ENCODE measurements at places on chromosomes 7 and 10. TPM values are rescaled to one million over a fixed set of nuclear protein-coding genes. Genes with fewer than 3 reads are reported as not detected.
A peak's percentile ranks its signal among the peaks of the same experiment; 100 is the strongest.

The PAX4 gene
- total RNA-seq, result not detected

DNA sequence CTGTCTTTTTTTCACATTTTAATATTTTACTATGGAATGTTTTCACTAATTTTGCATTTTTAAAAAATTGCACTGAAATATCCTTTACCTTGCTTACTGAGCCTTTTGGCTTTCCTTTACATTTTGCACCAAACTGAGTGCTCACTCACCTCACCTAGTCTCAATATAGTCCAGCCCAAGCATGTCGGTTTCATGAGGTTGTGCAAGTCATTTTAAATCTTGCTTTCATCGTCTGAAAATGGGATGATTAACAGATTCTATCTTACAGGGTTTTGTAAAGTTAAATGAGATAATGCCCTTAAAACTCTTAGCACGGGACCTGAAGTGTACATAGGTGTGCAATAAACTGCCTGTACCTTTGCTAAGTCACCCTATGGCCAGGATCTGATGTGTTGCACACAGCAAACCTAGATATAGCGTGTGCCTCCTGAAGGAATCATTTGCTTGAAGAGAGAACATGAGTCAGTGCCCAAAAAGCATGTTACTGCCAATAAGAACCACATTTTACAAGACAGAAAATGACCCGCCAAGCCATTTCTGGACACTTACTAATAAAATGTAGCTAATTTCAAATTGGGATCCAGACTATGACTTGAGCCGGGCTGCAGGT is 199.8 kb downstream of the JCAD start:
- no peak for DNase-seq

The SLC16A12 gene
- not detected for total RNA-seq

DNA sequence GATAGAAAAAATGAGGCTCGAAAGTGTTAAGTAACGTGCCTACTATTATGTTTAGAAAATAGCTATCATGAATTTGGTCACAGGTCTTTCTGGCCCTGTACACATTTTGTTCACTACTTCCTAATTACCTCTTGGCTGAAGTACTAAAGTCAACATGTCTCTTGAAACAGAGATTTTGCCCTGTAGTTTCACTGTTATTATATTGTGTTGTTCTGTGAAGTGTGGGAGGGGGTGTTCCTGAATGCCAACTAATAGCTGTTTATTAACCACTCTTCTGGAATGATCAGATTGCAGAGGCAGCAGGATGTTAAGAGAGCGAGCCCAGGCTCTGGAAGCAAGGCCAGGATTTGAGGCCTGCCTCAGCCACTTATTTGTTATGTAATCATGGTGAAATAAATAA is 72.1 kb downstream of the RNF133 start:
- no peak for DNase-seq

The PTPRZ1 gene
- total RNA-seq, result not detected

The TAS2R3 gene
- total RNA-seq, result 3.3 TPM

The VWA2 gene
- total RNA-seq, result not detected

DNA sequence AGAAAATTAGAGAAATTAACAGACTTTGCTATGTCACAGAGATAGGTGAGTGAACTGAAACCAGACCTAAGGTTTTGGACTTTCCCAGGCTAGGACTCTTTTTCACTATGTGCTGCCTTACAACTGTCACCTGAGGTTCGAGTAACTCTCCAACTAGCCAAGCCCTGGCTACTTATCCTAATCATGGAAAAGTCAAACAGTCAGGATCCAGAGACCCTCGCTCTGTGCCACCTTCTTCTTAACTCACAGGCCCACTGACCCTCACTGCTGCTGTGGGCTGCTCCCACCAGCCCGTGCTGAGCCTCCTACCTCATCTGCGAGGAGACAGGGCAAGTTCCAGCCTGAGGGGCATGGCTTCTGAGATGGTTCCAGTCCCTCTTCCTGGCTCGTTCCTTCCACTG is 211.4 kb upstream of the KLF14 start:
- no peak for DNase-seq

GRCh38 chr10:60182691-60183090 is 207.0 kb downstream of the ANK3 start:
- DNase-seq, result no peak

- no peak for DNase-seq
Measured at GRCh38 chr10:35707642-35708425, 65.7 kb upstream of the FZD8 start.

The COL1A2 gene
- not detected for total RNA-seq

The NYAP1 gene
- not detected for total RNA-seq

GRCh38 chr7:50310956-50311355 is 6.4 kb downstream of the IKZF1 start:
- DNase-seq, result no peak

DNA sequence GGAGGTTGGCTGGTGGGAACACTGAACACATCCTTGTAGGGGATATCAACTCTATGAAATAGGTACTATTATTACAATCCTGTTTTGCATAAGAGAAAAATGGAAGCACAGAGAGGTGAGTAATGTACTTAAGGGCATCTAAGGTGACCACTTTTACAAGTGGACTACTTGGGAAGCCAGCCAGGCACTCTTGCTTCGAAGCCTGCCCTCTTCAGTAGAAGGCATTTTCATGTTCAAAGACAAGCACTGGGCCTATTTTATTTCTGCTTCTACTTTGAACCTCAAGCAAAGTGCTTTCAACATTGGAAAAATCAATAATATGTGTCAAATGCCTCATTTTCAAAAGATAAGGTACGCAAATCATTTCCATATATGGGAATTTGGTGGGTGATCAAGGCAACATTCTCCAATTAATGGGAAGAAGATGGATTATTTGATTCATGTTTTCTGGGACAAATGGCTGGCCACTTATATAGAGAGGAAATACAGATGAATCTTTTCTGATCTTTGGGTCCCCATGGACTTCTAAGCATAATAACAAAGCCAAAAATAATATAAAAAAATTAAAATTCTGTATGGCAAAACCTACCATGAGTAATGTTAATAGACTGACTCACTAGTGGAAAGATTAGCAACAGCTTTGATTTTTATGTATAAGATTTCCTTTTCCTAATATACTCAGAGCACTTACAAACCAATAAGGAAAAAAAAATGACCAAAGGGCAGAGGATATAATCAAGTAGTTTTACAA is 270.2 kb downstream of the FRMD4A start:
- DNase-seq, result no peak

- DNase-seq, result peak; percentile 71
Measured at GRCh38 chr7:74217455-74218342, 7.9 kb downstream of the LAT2 start.

The PNLIPRP1 gene
- total RNA-seq, result not detected

GRCh38 chr7:42348071-42348470 is 111.1 kb upstream of the GLI3 start:
- no peak for DNase-seq

- DNase-seq, result no peak
Measured at GRCh38 chr7:46485481-46486065, 564.5 kb upstream of the IGFBP3 start.

- DNase-seq, result no peak
Measured at GRCh38 chr7:55099821-55100543, 81.2 kb downstream of the EGFR start.

- no peak for DNase-seq
Measured at GRCh38 chr7:16098585-16099179, 322.7 kb downstream of the CRPPA start.

The C7orf33 gene
- not detected for total RNA-seq

DNA sequence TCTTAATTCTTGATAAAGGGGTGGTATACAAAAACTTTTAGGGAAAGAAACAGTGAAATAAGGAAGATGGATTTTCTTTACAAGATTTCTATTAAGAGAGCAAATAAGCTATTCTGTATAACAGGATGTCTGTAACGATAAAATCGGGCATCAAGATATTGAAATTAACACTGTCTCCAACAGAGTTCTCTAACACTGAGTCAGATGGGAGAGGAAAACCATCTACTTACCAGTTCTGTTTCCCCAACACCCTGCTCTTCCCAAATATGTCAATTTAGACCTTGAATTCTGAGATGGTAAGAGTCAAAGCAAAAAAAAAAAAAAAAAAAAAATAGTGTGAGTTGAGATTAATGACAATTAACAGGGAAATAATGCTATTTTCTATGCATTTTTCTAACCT is 23.0 kb downstream of the SMURF1 start:
- no peak for DNase-seq

DNA sequence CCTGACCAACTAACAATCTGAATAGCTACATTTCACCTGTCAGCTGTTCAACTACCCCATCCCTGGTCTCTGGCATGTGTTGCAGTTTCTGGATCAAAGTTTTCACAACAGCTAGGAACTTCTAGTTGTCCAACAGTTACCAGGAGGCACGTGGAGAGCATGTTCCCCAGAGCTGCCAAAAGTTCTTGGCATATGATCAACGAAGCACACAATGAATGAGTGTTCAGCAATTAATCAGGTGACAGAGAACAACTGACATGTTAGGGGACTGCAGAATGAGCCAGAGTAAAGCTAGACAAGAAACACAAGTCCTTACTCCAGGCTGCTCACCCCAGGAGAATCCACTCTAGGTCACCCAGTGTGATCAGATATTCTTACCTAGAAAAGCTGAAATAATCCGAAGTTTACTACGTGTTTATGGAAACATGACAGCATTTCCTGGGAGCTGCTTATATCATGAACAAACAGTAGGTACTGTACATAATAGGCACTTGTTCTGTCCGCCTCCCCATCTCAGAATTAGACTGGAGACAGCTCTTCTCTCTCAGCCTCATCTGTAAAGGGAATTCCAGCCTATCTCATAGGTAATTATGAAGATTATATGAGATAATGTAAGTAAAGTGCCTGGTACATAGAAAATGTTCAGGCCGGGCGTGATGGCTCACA is 50.6 kb downstream of the ZNF438 start:
- no peak for DNase-seq

The VSIR gene
- 18.8 TPM for total RNA-seq

DNA sequence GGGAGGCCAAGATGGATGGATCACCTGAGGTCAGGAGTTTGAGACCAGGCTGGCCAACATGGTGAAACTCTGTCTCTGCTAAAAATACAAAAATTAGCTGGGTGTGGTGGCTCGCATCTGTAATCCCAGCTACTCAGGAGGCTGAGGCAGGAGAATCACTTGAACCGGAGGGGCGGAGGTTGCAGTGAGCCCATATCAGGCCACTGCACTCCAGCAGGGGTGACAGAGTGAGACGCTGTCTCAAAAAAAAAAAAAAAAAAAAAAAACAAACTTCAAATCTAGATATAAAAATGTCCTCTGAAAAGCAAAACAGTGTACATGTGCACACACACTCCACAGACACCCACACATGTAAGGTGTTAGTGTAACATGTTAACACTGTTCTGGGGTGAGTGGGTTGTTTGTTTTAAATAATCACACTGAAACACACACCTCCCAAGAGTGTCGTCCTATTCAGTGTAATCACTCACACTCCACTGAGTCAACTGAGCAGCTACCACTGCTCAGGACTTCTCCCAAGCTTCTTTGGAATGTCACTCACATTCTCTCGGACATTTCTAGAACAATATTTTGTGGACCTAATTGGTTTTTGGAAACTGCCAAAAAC is 12.8 kb upstream of the RGS10 start:
- DNase-seq, result no peak

The NXPH1 gene
- not detected for total RNA-seq

DNA sequence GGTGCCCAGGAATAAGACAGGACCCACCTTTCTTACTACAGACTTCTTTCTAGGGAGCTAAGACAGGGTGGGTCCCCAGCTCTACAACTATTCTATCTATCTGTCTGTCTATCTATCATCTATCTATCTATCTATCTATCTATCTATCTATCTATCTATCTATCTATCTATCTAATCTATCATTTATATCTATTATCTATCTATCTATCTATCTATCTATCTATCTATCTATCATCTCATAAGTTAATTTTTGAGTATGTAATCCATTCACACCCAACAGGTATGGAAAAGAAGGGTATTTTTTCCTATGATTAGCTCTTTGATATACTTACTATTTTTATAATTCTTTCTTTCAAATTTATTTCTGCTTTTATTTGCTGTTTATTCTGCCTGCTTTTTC is 55.9 kb downstream of the BAMBI start:
- DNase-seq, result no peak

The TBL2 gene
- total RNA-seq, result 36.6 TPM

DNA sequence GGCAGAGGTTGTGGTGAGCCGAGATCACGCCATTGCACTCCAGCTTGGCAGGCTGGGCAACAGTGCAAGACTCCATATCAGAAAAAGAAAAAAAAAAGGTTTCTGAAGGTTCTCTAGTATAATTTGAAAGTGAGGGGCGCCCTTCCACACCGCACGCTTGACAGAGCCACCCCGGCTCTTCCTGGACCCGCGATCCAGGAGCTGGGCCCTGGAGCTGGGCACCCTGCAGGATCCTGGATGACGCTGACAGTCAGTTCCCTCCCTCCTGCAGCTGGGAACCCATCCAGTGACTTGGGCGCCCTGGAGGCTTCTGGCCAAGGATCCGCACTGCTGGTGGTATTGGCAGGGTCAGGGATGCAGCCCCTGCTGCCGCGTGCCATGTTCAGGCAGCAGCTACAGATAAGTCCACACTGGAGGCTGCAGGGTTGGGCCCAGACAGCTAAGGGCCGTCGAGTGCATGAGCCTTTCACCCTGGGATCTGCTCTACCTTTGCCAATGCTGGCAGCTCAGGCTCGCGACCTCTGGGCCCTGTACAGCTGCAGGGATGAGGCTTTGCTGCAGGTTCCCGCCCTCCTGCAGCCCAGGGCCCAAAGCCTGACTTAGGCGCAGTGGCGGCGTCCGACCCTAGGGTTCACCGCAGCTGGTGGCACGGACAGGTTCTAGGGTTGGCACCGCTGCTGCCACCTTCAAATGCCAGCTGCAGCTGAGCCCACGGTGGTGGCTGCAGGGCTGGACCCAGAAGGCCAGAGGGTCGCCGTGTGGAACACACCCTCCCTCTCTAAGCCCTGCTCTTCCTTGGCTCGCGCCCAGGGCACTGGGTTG is 110.2 kb downstream of the OR13A1 start:
- no peak for DNase-seq

DNA sequence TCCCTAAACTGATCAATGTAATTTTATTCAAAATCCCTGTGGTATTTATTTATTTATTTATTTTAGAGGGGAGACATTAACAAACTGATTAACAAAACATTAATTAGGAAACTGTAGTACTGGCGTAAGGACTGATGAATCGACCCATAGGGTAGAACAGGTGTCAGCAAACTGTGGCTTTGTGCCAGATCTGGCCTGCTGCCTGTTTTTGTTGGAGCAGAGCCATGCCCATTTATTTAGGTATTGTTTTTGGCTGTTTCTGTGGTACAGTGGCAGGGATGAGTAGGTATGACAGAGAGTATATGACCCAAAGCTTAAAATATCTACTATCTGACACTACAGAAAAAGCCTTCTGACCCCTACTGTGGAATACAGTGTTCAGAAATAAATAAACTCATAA is 332.5 kb upstream of the ETV1 start:
- DNase-seq, result no peak

The EZH2 gene
- total RNA-seq, result 113 TPM

- no peak for DNase-seq
Measured at GRCh38 chr7:48424731-48425130, 253.5 kb downstream of the ABCA13 start.

GRCh38 chr7:151400626-151401315 is 9.1 kb downstream of the WDR86 start:
- DNase-seq, result no peak

- DNase-seq, result no peak
Measured at GRCh38 chr7:131524115-131524514, 32.3 kb downstream of the PODXL start.

The ANKRD1 gene
- total RNA-seq, result not detected

All from natural killer cell treated with Interleukin-12 subunit alpha and Interleukin-12 subunit beta and Interleukin-15 and Interleukin-18, amount 100 ng/mL, for 72 hours (primary cell).